ENCODE measurements at places on chromosomes 2 and 18. TPM values are rescaled to one million over a fixed set of nuclear protein-coding genes. Genes with fewer than 3 reads are reported as not detected.

Gene GALNT14
- 1.3 TPM for total RNA-seq

Gene HOXD8
- total RNA-seq: 1.5 TPM

Gene ARID5A
- 18.9 TPM for total RNA-seq

GRCh38 chr2:68121873-68122679, 35.6 kb upstream of the PNO1 start:
- H3K4me3 ChIP-seq: no peak overlapping the region
- H3K4me1 ChIP-seq: no peaks in the 10 kb centered on the region
- H3K27ac ChIP-seq: no peak overlapping the region
- H3K36me3 ChIP-seq: no peaks in the 10 kb centered on the region

DNA sequence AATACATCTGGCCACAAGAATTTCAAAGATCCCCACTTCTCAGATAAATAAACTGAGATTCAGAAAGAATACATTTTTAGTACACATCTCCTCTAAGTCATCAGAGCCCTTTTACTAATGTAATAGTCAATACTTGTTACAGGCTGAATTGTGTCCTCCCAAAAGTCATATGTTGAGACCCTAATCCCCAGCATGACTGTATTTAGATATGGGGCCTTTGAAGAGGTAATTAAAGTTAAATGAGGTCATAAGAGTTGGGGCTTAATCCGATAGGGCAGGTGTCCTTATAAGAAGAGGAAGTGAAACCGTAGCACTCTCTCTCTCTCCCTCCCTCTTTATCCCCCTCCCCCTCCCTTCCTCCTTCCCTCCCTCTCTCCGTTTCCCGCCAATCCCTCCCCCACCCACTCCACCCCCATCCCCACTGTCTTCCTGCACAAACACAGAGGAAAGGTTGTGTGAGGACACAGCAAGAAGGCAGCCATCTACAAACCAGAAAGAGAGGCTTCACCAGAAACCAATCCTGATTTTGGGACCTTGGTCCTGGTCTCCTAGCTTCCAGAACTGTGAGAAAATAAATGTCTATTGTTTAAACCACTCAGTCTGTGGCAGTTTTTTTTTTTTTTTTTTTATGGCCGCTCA, 66.6 kb upstream of the ZNF397 start:
- H3K36me3 ChIP-seq: no peaks in the 10 kb centered on the region
- H3K27me3 ChIP-seq: no peaks in the 10 kb centered on the region
- H3K4me3 ChIP-seq: no peak overlapping the region
- H3K4me1 ChIP-seq: no peaks in the 10 kb centered on the region

DNA sequence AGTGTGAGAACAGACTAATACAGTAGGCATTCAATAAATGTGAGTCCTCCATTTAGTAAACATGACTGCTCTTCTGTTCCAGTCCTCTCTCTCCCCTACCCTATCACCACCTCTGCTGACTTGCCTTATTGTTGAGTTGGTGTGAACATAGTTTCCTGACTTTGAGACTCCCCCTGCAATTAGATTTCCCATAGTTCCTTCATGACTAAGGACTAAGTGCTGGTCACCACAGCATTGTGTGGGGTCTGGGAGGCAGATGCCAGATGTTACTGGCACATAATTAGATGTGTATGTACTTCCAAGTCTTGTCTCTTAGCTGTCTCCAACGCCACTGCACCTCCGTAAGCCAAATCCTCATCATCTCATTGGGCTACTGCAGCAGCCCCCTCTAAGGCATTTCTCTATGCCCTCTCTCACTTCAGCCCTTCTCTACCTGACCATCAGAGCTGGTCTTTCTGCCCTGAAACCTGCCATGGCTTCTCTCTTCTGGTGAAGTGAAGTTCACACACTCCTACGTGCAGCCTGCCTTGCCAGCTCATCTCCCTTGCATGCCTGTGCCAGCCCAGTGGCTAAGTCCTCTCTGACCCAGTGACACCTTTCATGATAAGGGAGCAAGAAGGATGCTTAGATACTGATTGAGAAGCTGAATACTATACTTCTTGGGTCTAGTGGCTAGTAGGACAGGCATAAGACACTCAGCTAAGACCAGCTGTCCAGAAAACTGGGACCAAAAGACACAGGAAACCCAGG, 81.6 kb upstream of the ALPP start:
- H3K27me3 ChIP-seq: no peaks in the 10 kb centered on the region
- DNase-seq: no peak
- H3K4me3 ChIP-seq: no peak overlapping the region
- peaks cover 51% of the 10 kb centered on the region for H3K4me1 ChIP-seq
- H3K36me3 ChIP-seq: peaks cover 10% of the 10 kb centered on the region

DNA sequence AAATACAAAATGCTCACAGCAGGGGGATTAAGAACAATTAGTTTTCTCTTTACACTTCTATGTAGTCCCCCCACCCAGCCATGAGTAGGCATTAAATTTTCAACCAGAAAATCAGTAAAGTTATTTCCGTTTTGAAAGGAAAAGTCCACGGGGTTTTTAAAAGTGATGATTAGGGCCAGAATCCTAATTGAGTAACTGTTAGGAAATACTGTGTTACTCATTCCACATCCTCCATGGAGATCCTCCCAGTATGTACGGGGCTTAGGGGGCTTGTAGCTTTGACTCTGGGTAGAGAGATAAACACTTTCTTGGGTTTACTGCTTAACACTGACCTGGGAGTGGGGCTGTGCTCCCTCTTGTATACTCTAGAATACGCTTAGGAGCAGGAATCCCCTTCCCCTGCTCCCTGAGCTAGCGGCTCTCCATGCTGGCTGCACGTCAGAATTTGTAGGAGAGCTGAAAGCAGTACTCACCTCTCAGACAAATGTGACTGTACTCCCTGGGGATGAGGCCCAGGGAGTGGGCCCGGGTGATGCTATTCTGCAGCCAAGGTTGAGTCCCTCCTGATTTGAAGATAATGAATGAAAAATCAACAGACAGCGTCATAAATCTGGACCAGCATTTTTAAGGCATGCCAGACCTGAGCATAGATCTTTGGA, 100.5 kb downstream of the SLC4A3 start:
- no peak overlapping the region for H3K4me3 ChIP-seq
- H3K27me3 ChIP-seq: no peaks in the 10 kb centered on the region
- H3K36me3 ChIP-seq: no peaks in the 10 kb centered on the region
- H3K4me1 ChIP-seq: no peaks in the 10 kb centered on the region

- H3K4me3 ChIP-seq: no peak overlapping the region
- no peaks in the 10 kb centered on the region for H3K36me3 ChIP-seq
- no peak for DNase-seq
- H3K27ac ChIP-seq: no peak overlapping the region
Measured at GRCh38 chr2:67616749-67617148, 219.6 kb downstream of the ETAA1 start.

DNA sequence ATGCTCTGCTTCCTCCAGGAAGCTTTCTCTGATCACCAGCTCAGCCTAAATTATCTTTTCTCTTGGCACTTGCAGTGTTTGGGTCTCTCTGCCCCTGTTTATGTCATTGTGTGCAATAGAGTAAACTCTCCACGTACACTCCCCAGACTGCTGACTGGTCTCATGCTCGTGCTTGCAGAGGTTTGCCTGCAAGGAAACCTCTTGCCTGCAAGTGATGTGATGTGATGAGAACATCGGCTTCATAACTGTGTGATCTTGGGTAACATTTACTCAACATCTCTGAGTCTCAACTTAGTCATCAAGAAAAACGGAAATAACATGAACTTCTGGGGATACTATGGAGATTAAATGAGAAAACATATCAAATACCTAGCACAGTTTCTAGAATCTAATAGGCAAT, 92.3 kb downstream of the BIN1 start:
- no peaks in the 10 kb centered on the region for H3K36me3 ChIP-seq
- H3K4me1 ChIP-seq: no peaks in the 10 kb centered on the region
- H3K27me3 ChIP-seq: no peaks in the 10 kb centered on the region
- no peak overlapping the region for H3K27ac ChIP-seq
- no peak overlapping the region for H3K4me3 ChIP-seq
- DNase-seq: no peak

GRCh38 chr2:224847961-224848850, 132.0 kb upstream of the CCDC195 start:
- H3K4me1 ChIP-seq: no peaks in the 10 kb centered on the region
- H3K27ac ChIP-seq: no peak overlapping the region
- no peak for DNase-seq
- no peak overlapping the region for H3K4me3 ChIP-seq
- no peaks in the 10 kb centered on the region for H3K27me3 ChIP-seq

DNA sequence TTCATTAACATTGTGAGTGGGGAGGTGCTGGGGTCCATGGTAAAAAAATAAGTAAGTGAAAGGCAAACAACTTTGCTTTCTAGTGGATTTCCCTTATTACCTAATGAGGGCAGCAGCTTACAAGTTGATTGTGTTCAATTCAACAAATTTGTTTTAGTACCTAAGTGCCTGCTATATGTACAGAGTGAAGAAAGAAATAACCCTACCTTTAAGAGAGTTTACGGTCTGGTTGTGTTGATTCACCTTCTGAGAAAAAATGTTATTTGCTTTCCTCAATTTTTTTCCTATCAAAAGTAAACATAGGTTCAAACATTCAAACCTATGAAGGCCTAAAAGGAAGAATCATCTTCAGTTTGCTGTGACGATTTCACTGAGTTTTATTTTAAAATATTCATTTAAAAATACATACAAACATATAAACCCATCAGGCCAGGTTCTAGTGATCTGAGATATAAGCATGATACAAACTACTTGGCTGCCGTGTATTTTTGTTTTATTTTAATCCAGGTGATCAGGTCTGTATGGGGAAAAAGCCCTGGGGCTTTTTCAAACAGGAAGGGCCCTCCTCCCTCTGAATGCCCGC, 1.5 kb upstream of the SPTBN1 start:
- H3K27ac ChIP-seq: no peak overlapping the region
- H3K27me3 ChIP-seq: peaks cover 43% of the 10 kb centered on the region
- peaks cover 8% of the 10 kb centered on the region for H3K4me1 ChIP-seq
- no peak for DNase-seq
